ENCODE measurements at places on chromosomes 1 and 21.
A peak's percentile ranks its signal among the peaks of the same experiment; 100 is the strongest.

DNA sequence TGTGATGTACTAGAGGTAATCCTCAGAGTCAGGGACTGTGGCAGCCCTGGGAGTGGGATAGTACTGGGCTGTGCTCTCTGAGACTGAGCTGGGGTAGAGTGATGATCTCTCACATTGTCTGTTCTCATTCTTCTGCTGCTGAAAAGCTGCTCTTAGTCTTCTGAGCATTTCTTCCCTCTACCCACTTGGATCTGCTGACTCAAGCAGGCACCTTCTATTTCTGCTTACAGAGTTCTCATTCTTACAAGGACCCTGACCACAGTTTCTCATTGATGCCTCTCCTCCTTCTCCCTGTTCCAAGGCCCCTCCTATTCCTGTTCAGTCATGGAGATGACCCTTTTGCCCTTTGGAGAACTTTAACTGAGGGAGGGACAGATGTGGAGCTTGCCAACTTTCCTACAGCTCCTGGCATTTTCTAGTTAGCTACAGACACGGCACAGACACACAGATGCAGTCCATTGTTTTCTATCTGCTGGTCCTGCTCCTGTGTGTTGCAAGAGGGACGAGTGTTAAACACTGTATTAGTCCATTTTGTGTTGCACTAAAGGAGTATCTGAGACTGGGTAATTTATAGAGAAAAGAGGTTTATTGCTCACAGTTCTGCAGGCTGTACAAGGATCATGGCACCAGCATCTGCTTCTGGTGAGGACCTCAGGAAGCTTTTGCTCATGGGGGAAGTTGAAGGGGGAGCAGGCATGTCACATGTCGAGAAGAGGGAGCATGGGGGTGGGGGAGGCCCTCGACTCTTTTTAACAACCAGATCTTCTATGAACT lies 12.3 kb downstream of the MAPKAPK2 start:
- DNase-seq = no peak

DNA sequence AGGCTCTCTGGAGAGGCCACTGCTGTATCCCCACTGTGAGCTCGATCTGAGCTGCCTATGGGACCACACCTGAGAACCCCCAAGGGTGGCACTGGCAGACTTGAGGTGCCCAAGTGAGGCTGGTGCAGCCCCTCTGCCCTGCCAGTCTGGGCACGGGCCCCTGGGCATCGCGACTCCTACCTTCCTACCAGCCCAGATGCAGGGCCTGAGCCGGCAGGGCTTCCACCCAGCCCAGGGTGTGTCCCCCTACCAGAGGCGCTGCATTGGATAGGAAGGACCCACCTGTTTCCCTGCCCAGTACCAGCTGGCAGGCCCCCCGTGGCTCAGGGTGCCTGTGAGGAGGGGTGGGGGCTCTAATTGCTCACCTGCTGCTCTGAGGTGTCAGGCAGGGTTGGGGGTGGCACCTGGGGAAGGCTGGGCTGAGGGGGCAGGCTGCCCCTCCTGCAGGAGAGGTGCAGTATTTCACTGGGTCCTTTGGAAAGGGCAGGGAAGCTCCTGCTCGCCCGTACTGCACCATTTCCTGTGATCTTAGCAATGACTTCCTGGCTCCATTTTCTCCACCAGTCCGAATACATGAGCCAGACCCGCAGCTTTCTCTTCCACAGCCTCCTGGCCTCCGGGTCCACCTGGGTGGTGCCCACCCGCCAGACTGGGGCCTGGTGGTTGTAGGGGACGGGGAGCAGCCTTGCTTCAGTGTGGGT lies 11.8 kb downstream of the TP73 start:
- peak; percentile 59 for DNase-seq

DNA sequence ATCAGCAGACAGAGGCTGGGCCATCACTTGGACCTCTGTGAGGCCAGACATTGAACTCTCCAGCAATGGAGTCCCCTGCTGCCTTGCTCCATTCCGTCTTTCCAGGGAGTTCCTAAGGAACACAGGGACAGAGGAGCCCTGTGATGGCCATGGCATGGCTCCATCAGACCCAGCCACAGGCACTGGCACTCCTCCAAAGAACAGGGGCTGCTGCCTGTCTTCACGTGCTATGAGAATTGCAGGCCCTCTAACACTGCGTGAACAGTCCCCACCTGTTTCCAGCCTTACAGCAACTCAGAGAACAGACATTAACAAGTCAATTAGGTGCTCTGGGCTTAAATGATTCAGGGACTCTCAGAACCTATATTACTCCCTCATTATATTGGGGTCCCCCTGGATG lies 140.8 kb downstream of the ASTN1 start:
- DNase-seq = no peak

- DNase-seq = no peak
Measured at GRCh38 chr1:168146160-168146539, 9.4 kb upstream of the GPR161 start.

DNA sequence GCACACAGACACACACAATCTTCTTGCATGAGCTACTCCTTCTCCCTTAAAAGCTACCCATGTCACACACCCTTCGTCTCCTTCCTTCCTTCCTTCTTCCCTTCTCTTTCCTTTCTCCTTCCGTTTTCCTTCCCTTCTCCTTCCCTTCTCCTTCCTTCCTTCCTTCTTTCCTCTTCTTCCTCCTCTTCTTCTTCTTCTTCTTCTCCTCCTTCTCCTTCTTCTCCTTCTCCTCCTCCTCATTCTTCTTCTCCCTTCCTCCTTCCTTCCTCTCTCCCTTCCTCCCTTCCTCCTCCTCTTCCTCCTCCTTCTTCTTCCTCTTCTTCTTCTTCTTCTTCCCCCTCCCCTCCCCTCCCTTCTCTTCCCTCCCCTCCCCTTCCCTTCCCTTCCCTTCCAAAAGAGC lies 52.1 kb upstream of the LEPR start:
- no peak for DNase-seq

- no peak for DNase-seq
Measured at GRCh38 chr1:219171192-219171935, 2.3 kb upstream of the LYPLAL1 start.

DNA sequence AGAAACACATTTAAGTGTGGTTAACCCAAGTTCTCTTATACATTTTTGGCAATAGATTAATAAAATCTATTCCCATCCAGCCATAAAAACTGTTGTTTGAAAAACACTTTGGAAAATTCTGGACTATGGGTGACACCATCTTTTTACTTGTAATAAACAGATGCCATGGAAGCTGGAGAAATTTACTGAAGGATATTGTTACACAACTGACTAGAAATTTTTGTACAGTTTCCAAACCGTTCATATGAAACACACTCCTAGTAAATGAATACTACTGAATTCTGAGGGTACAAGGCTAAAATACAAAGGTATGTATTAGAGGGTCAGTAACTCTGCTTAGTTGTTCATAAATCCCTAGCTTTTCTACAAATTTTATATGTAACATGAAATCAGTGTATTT lies 48.7 kb downstream of the TRIM33 start:
- no peak for DNase-seq

GRCh38 chr1:221468546-221468945 lies 273.3 kb downstream of the DUSP10 start:
- DNase-seq = no peak

- no peak for DNase-seq
Measured at GRCh38 chr1:7677815-7678214, 93.3 kb upstream of the VAMP3 start.

GRCh38 chr21:15406791-15407190 lies 323.0 kb upstream of the USP25 start:
- no peak for DNase-seq

DNA sequence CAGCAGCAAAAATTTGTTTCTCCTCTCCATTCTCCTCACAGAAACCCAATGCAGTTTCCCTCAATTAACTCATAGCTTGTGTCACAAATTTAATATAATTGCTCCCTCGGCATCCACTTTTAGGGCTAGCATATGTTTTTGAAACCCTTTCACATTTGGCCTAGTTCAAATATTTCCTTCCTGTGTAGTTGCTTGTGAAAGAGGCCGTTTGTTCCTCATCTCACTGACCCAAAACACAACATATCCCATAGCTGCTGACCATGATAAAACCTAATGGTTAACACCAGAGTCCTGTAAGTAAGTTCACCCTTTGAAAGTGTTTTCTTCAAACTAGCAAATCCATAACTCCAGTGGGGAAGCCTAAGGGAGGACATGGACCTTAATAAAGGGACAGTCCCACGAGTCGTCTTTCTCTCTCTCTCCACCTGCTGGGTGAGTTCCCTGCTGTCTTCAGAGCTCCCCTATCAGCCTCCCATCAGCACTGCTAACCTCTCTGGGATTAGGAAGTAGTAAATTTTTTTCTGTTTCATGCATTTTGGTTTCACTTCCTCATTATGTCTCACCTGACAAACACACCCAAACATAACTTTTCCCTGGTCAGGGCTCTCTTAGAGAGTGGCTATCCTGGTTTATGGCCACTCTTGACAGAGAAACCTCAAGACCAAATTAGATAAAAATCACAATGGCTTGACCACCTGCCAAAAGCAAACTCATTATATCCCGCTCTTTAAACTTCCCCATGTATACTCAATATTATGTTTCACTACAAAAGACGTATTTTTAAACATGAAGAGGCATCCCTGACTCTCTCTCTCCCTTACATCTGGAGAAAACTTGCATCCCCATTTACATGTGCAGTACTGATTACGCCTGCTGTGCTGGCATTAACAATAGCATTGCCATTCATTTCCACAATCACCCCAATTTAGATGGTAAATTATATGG lies 177.7 kb upstream of the HP1BP3 start:
- no peak for DNase-seq

GRCh38 chr1:17601643-17602382 lies 62.3 kb downstream of the ARHGEF10L start:
- no peak for DNase-seq

DNA sequence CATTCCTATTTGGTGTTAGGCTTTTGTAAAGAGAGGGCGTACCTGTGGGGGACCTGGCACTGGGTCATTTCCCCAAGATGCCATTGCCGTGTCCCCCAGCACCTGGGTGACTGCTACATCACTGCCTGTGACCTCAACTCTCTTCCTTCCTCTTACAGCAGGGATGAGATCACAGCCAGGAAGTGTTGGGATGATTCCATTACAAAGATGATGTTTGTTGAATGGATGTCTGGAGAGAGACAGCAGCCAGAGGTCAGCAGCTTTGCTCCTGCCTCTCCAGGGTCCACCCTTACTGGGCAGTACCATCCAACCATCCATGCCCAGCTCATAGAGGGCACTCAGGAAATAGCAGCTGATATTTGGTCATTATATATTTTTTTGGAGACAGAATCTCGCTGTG lies 35.1 kb downstream of the TMEM51 start:
- DNase-seq = no peak

- peak; percentile 32 for DNase-seq
Measured at GRCh38 chr21:31872452-31873274, at the start of gene HUNK. Gene HUNK (plus strand): TSS chr21:31873020. CDS start chr21:31873675, 655 bp downstream.

DNA sequence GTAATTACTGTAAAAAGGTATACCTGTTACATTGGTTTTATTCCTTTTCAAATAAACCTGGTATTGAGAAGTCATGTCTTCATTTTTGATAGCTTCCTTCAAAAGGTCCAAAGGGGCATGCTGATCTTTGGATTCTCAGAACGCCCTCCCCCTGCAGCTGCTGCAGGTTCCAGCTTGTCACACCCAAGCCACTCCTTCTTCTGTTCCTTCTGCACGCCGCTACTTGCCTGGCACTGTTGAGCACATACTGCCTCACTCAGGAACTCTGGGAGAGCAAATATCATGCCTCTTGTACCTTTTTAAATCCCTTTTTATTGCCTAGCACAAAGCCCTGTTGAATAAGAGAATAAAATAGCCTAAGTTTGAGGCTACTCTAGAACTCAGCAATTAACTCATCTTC lies 136.9 kb downstream of the BARHL2 start:
- DNase-seq = no peak

- DNase-seq = no peak
Measured at GRCh38 chr1:241068359-241068758, 288.6 kb downstream of the RGS7 start.

- no peak for DNase-seq
Measured at GRCh38 chr1:8164670-8165069, 138.6 kb upstream of the ERRFI1 start.

GRCh38 chr21:33801424-33802405 lies 113.9 kb downstream of the ATP5PO start:
- peak; percentile 85 for DNase-seq

DNA sequence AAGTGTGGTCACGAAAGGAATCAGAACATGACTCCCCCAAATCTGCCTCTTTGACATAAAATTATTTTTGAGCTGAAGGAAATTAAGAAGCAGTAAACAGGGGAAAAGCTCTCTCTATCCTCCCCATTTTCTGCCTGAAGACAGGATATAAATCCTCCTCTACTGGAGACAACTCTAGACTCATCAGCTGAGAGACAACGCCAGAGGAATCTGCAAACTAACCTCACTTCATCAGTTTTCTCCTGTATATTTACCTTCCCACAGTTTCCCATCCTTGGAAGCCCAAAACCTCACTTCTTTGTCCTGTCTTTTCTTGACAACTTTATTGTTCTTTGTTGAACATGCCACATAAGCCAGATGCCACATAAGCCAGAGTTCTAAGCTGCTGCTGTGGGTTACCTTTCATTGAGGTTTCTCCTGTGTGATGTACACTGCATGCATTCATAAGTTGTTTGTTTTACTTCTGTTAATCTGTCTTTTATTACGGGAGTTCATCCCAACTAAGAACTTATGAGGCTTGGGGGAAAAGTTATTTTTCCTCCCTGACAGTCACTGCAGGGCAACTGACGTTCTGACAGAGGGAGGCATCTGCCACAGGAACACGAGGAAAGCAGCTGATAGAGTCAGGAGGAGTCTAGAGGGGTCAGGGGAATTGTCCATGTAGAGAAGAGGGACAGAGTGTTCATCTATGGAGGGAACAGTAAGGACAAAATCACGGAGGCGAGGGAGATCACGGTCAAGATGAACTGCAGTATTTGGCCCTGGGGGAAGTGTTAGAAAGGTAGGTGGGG lies 19.2 kb downstream of the ST6GALNAC3 start:
- DNase-seq = no peak

- DNase-seq = no peak
Measured at GRCh38 chr1:117278531-117278930, 67.8 kb upstream of the VTCN1 start.

- no peak for DNase-seq
Measured at GRCh38 chr1:111727056-111727455, 12.1 kb downstream of the INKA2 start.

GRCh38 chr1:185719021-185719420 lies 15.2 kb upstream of the HMCN1 start:
- no peak for DNase-seq

DNA sequence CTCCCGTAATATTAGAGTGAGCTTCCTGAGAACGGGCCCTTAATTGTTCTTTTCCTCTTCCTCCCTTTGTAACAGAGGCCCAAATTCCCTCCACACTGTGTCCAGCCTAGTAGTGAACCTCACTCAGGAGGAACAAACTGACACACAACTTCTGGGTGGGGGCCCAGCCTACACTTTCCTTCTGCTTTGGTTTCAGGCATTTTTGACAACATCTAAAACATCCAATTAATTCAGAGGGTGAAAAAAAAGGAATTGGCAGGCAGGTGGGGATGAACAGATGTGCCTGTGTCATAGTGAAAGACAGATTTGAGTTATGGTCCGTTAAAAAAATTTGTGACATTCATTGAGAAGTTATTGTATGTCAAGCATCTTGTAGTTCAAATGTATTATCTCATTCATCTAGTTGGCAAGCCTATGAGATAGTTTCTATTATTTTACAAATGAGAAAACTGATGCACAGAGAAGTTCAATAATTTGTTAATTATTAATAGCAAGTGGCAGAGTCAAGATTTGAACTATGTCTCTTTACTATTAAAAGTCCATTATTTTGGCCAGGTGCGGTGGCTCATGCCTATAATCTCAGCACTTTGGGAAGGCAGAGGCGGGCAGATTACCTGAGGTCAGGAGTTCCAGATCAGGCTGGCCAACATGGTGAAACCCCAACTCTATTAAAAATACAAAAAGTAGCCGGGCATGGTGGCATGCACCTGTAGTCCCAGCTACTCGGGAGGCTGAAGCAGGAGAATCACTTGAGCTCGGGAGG lies 41.6 kb upstream of the LRIG2 start:
- DNase-seq = no peak

- no peak for DNase-seq
Measured at GRCh38 chr1:182855911-182856310, 16.8 kb downstream of the DHX9 start.
